Vagina (tissue), 2 donors: ENCODE measurements at places on chromosomes 13 and 19. TPM values are rescaled to one million over a fixed set of nuclear protein-coding genes. Genes with fewer than 3 reads are reported as not detected.

- no peak for DNase-seq
Observed at GRCh38 chr19:44648631-44649251, 5.0 kb downstream of the PVR start.

- DNase-seq = no peak
Observed at GRCh38 chr13:21025539-21025938, 35.8 kb downstream of the LATS2 start.

- DNase-seq = no peak
Observed at GRCh38 chr19:29098863-29099481, 114.0 kb downstream of the UQCRFS1 start.

GRCh38 chr19:19406878-19407632 lies 1.6 kb downstream of the GATAD2A start:
- DNase-seq = no peak

DNA sequence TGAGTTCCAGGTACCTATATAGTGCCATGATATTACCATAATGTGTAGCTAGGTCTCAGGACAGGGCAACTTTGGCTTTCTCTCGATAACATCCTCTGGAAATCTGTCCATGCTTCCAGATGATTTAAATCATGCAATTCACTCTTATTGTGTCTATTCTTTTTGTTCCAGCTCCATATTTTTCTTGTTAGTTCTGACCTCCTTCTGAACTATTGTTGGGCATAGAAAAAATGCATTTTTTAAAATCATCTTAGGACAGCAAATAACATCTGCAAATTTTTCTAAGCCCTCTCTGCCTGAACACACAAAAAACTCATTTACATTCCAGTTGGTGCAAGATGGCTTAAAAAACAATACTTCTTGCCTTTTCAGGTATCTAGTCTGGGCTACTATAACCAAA lies 1561.0 kb upstream of the MIR17HG start:
- DNase-seq = no peak

DNA sequence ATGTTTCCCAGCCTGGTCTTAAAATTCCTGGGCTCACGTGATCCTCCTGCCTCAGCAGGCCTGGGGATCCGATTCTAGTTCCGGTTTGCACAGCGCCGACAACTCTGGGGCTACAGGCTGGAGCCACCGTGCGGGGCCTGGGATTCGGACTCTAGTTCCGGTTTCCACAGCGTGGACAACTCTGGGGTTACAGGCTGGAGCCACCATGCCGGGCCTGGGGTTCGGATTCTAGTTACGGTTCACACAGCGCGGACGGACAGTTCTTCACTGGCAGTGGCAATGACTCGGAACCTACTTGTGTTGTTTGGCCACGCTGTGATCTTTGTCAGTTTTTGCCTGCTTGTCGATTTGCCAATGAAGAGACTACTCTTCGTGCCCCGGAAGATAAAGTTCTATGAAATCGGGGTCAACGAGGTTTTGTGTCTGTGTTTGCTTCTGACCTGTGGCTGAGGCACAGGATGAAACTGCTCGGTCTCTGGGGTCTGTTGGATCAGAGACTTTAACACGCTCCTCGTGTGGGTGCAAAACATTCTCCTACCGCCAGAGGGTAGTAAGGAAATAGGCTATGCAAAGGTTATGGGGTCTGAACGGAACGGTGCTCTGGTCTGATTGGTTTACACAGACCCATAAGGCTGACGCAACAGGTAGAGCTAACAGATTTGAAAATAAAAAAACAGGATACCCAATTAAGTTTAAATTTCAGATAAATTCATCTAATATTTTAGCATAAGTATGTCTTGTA lies 12.1 kb upstream of the ZSCAN1 start:
- DNase-seq = no peak

DNA sequence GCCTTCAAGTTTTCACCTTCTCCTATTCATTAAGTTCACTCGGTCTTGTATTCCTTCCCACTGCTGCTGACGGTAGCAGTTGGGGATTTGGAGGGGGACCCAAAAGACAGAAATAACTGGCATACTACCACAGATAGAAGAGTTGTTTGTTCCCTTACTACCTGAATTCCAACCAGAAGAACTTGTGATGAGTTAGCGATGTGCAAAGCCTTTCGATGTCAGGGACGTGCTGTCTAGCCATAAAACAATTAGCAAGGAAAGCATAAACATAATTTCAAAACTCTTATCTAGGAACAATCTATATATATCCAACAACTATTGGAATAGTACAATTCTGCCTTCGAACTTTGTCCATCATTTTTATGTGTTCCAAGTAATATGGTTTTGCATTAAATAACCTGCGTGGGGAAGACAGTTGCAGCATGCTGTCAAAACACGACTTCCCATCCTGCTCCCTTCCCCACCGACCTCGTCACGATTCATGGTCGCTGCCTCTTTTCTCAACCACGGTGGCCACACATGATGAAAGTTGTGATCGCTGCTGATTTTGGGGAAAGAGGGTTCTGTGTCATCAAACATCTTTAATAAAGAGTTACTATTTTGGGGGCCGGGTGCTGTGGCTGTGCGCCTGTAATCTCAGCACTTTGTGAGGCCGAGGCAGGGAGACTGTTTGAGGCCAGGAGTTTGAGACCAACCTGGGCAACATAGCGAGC lies 3.8 kb upstream of the SLC7A9 start:
- DNase-seq = no peak

DNA sequence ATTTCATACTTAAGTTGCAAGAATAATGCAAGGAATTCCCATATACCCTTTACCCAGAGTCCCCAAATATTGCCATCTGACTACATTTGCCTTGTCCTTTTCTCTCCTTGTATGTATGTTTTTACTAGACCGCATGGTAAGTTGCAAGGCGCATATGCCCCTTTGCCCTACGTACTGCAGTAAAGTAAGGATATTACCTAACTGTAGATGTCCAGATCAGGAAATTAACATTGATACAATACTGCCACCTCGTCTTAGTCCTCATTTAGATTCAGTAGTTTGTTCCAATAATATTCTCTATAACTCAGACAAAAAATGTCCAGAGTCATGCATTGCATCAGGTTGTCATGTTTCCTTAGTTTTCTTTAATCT lies 9.3 kb downstream of the SAFB start:
- no peak for DNase-seq

DNA sequence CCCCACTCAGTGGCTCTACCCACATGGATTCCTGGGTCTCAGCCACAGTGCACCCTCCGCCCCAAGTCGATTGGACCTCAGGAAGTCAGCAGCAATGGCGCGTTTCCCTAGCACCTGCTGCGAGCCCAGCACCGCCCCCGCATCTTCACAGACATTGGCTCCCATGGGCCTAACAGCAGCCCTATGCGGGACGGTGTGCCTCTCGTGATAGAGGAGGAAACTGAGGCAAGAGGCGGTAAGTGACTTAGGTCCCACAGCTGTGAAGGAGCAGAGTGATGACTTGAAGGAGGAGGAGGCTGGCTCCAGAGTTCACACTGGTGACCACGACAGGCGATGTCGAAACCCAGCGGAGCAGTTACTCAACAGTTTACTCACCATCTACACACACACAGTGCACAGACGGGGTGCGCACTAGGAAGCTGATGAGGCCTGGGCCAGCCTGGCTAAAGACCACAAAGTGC lies 104.5 kb upstream of the SOX1 start:
- no peak for DNase-seq

DNA sequence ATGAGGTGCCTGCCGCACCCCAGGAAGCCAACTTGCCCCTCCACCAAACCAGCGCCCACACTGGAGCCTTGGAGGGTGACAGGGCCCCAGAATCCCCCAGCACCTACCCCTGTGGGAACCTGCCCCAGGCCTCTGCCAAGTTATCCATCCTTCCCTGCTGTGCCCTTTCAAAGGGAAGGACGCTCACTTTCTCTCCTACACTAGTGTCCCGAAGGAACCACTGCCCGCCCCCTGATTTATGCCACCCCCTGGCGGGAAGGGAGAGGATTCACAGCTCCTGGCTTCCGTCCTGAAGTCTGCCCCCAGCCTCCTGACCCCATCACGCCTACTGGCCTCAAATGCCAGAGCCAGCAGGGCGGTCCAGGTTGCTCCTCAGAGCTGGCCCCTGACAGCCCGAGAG lies 1.4 kb downstream of the EVI5L start:
- no peak for DNase-seq

DNA sequence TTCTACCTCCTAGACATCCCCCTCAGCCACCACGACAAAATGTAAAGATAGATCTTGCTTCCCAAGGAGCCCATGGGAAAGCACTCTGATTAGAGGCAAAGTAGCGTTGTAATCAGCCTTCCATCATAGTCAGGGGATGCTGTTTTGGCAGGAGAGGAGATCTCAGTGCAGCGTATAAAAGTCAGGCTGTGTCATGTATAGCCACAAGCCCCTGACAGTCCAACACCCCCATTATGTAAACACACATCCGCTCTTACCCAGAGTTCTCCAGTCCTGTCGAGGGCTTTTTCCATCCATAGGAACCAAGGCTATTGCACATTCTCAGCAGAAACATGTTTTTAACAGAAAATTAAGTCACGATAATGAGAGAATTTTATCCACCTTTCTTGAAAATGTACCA lies 156.3 kb downstream of the CYSLTR2 start:
- DNase-seq = no peak

- no peak for DNase-seq
Observed at GRCh38 chr13:78029901-78030300, 111.3 kb upstream of the EDNRB start.

DNA sequence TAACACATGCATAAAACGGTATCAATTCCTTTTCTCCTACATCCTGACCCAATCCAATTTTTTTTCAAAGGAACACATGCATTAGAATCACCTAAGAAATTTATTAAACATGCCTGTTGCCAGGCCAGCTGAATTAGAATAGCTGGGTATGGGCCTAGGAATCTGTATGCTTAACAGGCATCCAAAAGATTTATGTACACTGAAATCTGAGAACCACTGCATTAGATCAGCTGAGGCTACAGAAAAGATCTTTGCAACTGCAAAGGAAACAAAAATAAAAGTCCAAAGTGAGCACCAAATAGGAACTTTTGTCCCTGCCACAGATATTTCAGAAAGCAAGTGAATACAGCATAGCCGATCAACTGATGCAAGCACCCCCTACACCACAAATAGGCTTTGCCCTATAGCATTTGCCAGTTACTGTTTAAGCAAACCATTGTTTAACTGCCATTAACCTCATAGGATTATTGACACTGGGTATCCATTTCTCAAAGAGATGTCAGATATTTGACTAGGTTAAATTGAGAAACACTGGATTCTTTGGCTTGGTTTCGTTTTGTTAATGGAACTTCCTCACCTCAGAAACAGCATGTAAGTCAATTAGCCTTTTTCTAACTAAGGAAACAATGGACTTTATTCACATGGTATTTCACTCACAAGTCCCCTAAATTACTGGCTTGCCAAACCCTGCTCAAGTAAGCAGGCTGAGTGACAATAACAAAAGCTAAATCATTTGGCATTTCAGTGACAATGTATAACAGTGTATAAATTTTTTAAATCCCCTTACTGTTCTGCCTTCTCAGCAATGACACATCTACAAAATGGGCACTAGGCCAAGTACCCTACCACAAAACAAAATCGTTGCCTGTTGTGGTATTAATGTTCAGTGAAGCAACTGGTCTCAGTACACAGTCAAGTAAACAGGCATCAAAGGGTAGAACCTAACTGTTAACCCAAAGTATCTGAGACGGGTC lies 67.8 kb downstream of the SUCLA2 start:
- DNase-seq = no peak

- DNase-seq = no peak
Observed at GRCh38 chr13:77415253-77416071, 88.6 kb upstream of the MYCBP2 start.

DNA sequence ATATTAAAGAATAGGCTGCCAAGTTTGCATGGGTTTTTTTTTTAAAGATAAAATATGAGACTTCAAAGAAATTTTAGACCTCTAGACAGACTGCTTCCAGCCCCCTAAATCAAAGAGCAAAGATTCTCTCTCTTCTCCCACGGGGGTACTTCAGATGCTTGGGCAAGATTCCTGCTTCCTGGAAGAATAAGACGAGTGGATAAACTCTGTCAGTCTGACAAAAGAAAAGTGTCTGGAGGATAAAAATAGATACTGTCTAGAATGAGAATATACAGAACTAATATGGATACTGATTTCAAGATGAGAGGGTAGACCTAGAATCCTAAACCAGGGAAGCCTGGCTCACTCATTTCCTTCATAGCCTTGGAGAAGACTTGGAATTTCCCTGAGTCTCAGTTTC lies 435.1 kb downstream of the FOXO1 start:
- no peak for DNase-seq

- DNase-seq = no peak
Observed at GRCh38 chr19:2589441-2589840, 113.1 kb downstream of the GNG7 start.

GRCh38 chr19:50481351-50482149 lies 4.9 kb upstream of the GARIN5A start:
- no peak for DNase-seq

GRCh38 chr19:21704320-21704719 lies 63.1 kb downstream of the ZNF100 start:
- DNase-seq = no peak

- no peak for DNase-seq
Observed at GRCh38 chr13:24265453-24265852, 43.9 kb upstream of the C1QTNF9 start.

- no peak for DNase-seq
Observed at GRCh38 chr13:110103534-110103933, 203.4 kb downstream of the COL4A1 start.

- no peak for DNase-seq
Observed at GRCh38 chr19:4327252-4327876, 11.3 kb downstream of the STAP2 start.

GRCh38 chr19:53909471-53910169 lies 542 bp downstream of the CACNG7 start:
- no peak for DNase-seq

DNA sequence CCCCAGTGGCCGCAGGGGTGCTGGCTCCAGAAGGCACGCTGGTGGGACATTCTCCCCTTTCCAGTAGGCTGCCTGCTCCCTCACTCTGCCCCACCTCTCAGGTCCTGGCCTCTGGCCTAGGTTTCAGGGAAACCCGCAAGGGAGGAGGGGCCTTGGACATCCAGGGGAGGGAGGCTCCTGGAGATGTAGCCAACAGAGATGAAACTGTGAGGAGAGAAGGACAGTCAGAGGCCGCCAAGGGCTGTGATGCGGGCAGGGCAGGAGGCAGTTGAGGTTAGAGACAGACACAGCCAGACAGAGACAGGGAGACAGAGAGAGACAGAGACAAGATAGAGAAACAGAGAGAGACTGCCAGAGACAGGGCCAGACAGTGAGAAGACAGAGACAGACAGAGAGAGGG lies 127.7 kb downstream of the UQCRFS1 start:
- DNase-seq = no peak

GRCh38 chr13:30331331-30331771 lies 24.0 kb upstream of the KATNAL1 start:
- no peak for DNase-seq

DNA sequence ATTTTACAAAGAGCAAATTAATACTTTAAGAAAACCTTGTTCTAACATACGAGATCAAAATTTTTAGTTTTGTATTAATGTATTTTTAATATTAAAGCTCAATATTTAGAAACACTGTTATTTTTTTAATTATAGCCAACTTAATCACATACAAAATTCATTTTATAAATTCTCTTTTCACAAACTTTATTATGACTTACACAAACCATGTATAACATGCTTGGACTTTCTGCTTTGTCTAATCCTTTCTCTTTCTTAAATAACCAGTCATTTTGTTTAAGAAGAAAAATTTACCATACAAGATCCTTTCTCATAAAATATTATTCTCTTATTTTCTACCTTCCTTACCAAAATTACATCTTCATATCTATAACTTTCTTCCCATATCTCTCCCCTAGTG lies 62.2 kb downstream of the CYSLTR2 start:
- DNase-seq = no peak

SPRED3 gene
- total RNA-seq = 0.49 TPM

ICAM1 gene
- total RNA-seq = 22.3 TPM

WDR88 gene
- total RNA-seq = not detected

CYP2S1 gene
- total RNA-seq = 7.1 TPM

PSG6 gene
- total RNA-seq = not detected

FCAR gene
- total RNA-seq = 2.2 TPM
